ENCODE measurements at places on chromosomes 6 and 20.

- DNase-seq = no peak
Observed at GRCh38 chr6:119426619-119427018, 77.1 kb upstream of the MAN1A1 start.

DNA sequence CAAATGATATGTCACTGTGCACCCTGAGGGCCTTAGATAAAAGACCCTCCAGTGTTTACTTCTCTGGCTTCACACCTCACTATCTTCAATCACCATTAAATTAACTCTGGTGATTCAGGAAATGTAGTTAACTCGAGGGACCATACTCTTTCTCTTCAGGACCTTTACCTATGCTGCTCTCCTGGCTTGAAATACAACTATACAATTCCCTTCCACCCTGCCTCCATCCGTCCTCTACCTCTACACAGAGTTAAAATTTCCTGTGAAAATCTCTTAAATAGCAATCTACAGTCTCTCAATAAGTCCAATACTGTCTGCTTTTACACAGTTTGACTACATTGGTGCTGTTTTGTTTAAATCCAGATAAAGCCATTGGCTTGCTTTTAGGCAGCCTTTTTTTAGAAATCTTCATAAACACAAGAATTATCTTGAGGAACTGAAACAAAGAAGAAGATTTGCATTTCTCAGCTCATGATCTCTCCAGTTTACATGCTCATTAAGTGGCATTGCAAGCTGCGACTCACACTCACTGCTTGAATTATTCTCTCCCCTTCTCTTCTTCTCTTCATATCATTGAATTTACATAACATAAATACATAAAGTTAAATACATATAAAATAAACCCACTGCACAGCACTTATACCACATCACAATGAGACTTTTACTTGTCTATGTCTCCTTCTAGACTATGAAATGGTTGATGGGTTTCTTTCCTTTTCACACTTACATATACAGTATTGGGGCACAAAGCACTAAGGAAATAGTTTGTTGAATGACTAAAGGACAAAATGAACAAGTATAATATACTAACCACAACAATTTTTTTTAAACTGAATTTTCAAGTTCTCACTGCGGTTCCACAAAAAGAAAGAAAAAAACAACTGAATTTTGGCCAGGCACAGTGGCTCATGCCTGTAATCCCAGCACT is 239.0 kb upstream of the KCNQ5 start:
- no peak for DNase-seq

DNA sequence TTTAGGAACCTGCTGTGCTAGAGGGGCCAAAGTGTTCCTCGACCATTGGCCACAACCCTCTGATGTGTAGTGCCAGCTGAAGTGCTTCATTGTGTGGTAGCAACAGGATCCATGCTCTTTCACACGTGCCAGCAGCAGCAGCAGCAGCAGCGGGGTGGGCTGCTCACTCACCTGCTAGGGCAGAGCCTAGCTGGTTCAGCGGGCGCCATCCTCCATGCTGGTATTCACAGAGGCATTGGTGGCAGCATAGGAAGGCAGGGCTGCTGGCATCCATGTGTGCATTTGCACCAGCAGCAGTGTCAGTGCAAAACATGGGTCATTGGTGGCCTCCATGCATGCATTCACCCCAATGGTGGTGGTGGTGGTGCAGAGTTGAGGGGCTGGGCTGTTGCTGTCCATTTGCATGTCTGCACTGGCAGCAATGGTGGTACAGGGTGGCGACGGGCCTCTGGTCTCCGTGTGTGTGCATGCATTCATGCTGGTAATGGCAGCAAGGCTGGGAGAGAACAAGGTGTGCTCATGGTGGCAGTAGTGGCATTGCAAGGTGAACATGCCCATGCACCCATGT is 13.2 kb upstream of the TINAG start:
- DNase-seq = no peak

- DNase-seq = no peak
Observed at GRCh38 chr20:1734269-1734858, 76.8 kb upstream of the SIRPG start.

DNA sequence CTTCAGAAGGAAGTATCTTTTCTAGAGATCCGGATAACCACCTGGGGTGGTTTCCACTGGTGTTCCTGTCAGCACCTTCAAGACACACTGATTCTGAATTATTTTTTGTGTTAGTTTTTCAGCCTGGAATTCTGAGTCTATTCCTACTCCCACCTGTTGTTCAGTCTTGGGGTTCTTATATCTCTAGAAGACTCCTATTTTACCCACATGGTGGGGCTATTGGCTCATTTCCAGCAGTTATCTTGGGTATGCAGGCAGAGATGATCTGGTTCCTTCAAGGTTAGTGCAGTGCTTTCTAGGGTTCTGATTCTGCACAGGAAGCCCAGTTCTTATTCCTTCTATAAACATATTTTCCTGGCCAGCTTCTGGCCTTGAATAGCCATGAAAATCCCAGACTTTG is 175.6 kb upstream of the PDE7B start:
- peak; percentile 26 for DNase-seq

All from LoVo (cell line).